ENCODE measurements at places on chromosomes 12 and 14.
A peak's percentile ranks its signal among the peaks of the same experiment; 100 is the strongest.

GRCh38 chr14:103132381-103133209 is 9.3 kb downstream of the TNFAIP2 start:
- DNase-seq, result no peak

DNA sequence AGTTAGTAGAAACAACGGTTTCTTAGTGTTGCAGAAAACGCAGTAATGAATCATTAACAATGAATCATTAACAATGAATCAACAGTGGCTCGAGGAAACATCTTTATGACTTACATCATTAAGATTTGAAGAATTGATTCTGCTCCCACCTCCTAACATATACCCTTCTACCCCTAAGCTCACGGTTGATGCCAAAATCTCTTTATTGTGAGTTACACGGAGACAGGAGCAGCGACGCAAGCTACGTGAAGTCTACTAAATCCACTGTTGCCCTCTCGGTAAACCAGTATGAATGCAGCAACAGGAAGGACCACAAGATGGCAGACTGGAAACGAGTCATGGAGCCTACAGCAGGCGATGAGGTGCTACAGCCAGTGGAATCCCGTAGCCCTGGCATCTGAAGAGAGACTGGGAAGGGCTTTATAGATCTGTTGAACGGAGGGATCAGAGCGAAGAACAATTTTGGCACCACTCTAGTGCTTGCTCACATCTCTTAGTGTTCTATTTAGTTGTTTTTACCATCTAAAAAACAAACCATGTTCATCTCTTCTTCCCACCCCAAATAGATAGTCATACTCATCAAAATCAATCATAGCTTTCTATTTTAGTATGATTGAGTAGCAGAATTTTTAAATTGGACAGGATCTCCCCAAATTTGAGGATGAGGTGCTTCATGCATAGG is 332.7 kb downstream of the DUSP6 start:
- DNase-seq, result peak; percentile 87

GRCh38 chr14:45790293-45790692 is 537.3 kb upstream of the MIS18BP1 start:
- no peak for DNase-seq

- no peak for DNase-seq
These were observed 187.3 kb upstream of the LHX5 start for GRCh38 chr12:113659015-113659414.

- no peak for DNase-seq
These were observed 28.5 kb downstream of the JDP2 start for GRCh38 chr14:75456069-75456996.

- DNase-seq, result no peak
These were observed 39.9 kb downstream of the SNAPC1 start for GRCh38 chr14:61802010-61802568.

- peak; percentile 49 for DNase-seq
These were observed 844 bp downstream of the GLTP start for GRCh38 chr12:109879351-109880042.

DNA sequence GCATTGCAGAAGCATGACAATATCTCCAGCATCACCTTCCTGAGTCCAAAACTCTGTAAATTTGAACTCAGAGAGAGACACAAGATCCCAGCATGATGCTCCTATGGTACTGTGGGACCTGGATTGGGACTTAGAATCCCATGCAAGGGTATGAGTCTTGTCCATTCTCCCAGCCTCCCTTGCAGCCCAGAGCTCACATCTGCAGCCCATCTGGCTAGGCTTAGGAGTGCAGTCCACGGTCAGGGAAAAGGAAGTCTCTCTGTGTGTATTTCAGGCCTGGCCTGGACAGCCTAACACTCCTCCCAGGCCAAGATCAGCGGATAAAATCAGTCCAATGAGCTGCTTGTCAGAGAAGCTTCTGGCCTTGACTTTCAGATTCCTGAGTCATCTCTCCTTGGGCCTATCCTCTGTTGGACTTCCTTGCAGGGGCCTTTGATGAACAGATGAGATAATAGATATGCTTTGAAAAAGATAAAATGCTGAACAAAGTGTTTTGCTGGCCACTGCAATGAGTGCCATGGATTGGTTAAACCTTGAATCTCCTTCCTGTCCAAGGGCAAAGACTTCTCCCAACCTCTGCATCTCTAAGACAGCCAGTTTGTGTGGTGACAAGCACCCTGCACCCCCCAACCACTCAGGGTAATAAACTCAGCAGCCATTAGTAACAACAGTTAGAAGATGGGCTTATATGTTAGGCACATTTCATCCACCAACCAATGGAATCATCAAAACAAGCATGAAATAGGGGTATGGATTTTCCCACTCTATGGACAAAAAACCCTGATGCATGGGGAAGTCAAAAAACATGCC is 412.8 kb upstream of the TBX3 start:
- no peak for DNase-seq

GRCh38 chr12:102167821-102168604 is 29.6 kb downstream of the PMCH start:
- DNase-seq, result no peak

DNA sequence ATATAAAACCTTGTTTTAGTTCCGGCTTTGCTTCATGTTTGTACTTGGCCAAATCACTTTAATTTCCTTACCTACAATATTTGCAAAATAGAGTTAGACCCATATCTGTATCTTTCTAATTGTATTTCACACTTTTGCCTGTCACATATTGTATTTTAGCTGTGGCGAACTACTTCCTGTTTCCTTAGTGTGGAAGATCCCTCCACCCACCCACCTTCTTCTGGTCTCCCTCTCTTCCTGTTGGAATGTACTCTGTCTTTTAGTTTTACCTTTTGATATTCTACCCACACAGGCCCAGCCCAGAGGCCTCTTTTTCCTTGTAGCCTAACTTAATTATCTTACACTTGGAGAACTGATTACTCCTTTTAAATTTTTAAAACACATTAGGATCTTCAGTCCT is 78.2 kb downstream of the SCN8A start:
- no peak for DNase-seq

DNA sequence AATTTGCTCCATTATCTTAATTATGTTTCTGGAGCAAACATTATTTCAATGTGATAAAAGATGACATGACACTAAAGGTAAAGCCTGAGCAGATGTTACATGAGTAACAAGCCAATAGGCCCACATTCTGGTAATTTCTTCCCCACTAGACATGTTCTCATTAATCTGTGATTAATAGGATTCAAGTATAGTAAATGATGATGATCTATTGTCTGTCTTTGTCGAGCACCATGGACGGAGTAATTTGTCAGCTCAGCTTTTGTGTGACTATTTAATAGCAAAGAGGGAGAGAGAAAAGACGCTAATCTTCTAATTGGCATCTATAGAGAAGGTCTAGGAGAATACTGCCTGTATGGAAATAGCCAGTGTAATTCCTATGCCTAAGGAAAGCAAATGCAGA is 62.2 kb upstream of the INSM2 start:
- peak; percentile 96 for DNase-seq

DNA sequence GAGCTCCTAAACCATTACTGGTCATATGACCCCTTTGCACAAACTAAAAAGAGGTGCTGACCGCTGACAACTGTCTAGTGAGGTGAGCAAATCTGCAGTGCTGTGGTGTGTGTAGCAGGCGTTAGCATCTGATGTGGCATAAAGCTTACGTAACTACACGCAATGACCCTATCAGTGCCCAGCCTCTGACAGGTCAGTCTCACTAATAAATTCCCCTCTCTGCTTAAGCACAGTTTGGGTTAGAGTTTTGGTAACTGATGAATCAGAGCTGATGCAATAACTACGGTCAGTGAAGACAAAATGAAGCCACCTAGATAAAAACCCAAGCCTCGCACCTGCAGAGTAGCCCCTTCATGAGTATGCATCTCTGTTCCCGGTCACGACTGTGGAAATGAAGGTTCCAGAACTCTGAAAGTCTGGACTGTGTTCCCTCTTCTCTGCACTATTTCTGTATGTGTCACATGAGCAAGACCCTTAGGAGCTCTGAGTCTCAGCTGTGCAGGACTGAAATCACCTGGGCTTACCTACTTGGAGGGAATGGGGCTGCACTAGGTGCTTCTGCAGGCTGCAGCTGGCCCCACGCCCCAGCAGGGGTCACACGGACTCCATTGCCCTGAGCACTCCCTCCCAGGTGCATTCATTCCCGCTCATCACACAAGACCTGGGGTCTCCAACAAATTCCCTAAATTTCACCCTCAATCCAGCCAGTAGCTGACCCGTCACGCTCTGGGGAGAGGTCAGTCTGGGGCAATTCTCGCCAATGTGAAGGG is 54.4 kb downstream of the RIMBP2 start:
- no peak for DNase-seq

- DNase-seq, result peak; percentile 73
These were observed 266.6 kb upstream of the PWP1 start for GRCh38 chr12:107418981-107419380.

DNA sequence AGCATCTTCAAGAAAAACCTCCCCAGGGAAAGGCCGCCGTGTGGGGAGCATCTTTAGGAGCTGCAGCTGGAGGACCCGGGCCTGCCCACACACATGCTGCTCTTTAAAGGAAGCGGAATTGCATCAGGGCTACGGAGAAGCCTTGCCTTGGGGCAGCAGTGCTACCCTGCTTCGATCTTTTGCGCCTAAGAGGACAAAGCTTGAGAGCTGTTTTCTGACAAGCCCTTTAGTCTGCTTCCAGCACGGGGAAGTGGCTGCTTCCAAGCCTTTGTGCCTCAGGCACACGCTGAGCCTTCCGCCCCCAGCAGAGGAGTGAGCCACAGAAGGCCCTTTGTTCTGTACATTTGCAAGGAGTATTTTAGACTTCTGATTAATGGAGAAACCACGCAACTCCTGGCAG is 31.5 kb downstream of the COA8 start:
- DNase-seq, result peak; percentile 91

DNA sequence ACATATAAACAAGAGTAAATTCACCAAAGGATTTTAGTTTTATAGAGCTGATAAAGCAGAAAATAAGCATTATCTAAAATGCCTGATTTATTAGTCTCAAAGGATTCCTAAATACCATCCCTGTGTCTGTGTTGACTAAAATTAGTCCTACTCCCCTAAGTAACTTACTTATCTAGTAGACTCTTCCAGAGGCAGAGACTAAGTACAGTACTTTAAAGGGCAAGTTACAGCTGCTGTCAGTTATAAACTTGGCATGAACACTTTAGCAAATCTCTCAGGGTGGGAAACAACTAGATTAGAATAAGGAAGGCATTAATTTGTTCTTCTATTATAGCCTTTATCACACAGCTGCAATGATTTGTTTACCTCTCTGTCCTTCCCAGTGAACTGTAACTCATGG is 46.0 kb downstream of the ATP2B1 start:
- peak; percentile 71 for DNase-seq

GRCh38 chr14:59419303-59419702 is 45.9 kb downstream of the GPR135 start:
- DNase-seq, result peak; percentile 19

GRCh38 chr14:33781236-33781635 is 169.6 kb downstream of the EGLN3 start:
- no peak for DNase-seq

DNA sequence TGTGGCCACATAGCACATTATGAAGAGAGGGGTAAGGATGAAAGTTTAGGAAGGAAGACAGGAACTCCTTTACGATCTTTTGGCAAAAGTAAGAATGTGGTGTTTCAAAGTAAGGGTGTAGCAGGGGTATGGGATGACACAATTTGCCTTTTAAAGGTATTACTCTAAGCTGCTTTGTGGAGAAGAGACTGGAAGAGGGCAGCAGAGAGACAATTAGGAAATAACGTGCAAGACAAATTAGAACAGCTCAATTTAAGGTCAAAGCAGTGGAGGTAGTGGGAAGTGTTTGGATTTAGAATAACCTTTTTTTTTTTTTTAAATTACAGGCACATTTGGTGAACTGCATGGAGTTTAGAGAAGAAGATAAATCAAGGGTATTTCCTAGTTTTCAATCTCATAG is 342.6 kb downstream of the NOVA1 start:
- DNase-seq, result peak; percentile 25

DNA sequence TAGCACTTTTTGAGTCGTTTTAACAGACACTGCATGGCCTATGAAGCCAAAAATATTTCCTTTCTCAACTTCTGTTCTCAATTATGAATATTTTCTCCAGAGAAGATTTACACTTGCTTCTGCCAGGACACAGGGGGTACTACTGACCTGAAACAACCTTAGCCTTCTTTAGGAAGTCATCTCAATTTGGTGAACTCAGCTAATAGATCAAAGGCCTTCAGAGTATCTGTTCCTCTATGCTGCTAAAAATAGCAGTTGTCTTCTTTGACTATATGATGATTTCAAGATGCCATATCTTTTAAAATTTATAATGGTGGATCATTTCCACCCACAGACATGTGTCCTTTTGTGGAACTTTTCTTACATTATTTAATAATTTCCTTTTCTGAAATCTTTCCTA is 14.0 kb upstream of the NDUFA12 start:
- no peak for DNase-seq

DNA sequence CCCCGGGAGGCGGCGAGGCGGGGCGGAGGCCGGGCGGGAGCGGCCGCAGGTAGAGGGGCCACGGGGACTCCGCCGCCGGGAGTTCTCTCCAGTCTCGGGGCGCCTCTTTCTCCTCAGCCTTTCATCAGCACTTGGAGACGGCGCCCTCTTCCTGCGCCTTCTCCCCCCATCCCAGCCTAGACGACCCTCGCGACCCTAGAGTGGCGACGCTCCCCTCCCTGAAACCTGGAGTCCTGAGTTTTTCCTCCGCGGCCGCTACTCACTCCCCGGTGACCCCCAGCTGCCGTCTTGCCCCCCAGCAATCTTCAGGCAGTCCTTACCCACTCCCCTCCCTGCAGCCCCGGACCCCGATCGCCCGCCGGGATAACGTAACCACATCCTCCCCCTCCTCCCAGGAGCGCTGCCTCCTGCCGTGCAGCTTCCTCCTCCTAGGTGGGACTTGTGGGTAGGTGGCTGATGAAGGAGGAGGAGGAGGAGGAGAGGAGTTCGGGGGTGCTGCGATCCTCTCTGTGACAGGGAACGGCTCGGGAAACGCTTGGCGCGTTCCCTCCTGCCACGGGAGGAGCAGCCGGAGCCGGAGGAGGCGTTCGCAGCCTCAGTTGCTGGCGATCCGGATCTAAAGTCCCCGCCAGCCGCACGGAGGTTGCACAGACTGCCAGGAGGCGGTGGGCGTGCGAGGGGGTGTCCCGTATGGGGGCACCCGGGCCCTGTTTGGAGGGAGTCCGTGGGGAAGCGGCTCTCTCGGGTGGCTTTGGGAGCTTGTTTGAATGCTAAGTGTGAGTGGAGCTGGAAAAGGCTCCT is 891 bp downstream of the PLEKHA5 start:
- DNase-seq, result peak; percentile 76

DNA sequence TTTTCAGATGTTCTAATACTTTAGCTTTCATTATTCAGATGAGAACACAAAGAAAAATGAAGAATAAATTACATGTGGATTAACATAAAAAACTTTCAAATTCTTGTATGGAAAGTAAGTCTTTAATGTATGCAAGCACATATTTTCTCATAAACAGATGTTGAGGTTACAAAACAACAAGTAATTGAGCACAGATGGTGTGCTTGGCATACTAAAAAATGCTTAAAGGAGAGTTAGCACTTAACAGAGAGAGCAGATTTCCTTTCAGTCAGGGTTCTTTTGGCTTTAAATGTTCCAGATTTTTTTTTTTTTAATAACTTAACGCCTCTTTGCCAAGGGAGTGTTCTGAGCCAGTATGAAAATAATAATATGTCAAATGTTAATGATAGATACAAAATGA is 96.0 kb downstream of the RASSF9 start:
- DNase-seq, result peak; percentile 32
